ENCODE measurements at places on chromosomes 2 and 18.
A peak's percentile ranks its signal among the peaks of the same experiment; 100 is the strongest.

DNA sequence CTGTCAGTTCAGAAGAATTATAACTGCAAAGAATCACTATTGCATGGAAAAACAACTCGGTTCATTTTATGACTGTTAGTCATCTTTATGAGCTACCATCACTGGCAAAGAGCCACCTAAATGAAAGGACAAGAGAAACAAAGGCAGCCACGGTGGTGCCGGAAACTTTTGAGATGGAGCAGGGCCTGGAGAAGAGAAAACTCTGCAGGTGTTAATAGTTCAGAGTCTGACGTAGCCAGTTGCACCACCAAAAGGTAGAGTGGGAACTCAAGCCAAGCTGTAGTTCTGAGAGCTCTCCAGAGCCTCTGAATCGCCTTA lies 110.9 kb downstream of the FTCDNL1 start:
- no peak for DNase-seq

GRCh38 chr18:35174093-35174731 lies 66.6 kb upstream of the ZNF397 start:
- no peak for DNase-seq

- no peak for DNase-seq
These were observed 450.2 kb downstream of the ARHGAP15 start for GRCh38 chr2:143579456-143579855.

- no peak for DNase-seq
These were observed 262.6 kb upstream of the THUMPD2 start for GRCh38 chr2:40041422-40042382.

DNA sequence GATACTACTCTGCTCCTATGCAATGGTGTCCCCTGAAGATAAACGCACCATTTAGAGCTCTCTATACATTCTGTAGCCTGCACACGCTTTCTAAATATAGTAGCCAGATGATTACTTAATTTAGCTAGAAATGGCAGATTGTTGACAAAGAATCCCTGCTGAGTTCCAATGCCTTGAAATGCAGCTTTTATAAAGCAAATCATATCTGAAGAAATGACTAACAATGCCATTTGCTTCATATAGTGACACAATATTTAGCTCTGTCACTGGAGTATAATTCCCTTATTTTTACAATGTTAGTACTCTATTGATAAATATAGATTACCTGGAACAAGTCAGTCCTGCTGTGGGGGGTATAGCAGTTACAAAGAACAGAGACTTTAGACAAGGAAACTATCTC lies 166.2 kb downstream of the CDCA7 start:
- DNase-seq: no peak

GRCh38 chr2:39469807-39470206 lies 32.7 kb upstream of the MAP4K3 start:
- peak; percentile 26 for DNase-seq

- no peak for DNase-seq
These were observed 829 bp upstream of the KIAA2012 start for GRCh38 chr2:202072226-202072625.

- no peak for DNase-seq
These were observed 41.8 kb downstream of the CFAP221 start for GRCh38 chr2:119586085-119586484.

- no peak for DNase-seq
These were observed 38.1 kb upstream of the ARHGEF4 start for GRCh38 chr2:130798472-130799218.

DNA sequence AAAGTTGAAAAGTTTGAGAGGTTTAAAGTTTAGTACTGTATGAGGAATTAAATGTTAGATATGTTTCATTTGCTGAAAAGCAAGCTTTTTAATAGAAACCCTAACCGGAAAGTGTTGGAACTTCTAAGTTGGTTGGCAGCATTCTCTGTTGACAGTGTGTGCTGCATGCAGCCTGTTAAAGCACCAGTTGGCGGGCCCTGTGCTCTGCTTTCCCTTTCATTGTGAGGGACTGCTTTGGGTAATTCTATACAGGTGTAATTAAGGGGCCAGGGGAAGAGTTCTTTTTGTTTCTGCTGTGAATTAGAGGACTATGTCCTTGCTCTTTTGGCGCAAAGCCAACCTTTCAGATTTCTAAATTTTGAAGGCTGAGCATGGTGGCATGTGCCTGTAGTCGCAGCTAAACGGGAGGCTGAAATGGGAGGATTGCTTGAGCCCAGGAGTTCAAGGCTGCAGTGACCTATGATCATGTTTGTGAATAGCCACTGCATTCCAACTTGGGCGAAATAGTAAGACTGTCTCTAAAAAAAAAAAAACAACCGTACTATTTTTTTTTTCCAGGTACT lies 20.1 kb downstream of the PLEKHB2 start:
- no peak for DNase-seq

DNA sequence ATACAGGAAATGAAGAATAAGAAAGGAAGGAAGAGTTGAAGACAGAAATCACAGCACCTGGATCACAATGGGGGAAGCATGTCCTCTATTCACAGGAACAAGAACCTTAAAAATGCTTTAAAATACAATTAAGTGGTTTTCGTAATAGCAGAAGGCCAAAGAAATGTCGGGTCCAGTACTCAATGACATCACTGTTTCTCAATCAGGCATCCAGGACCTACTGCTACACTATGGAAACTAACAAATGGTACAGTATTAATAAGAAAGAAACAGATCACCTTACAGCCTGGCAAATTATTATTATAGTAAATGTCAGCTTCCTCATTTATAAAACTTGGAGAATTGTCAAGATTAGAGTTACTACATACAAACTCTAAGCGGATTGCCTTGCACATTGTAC lies 15.8 kb downstream of the HNRNPLL start:
- DNase-seq: no peak

GRCh38 chr2:170475878-170476277 lies 239.3 kb upstream of the SP5 start:
- DNase-seq: no peak

- no peak for DNase-seq
These were observed 22.3 kb downstream of the IL1B start for GRCh38 chr2:112814278-112814677.

DNA sequence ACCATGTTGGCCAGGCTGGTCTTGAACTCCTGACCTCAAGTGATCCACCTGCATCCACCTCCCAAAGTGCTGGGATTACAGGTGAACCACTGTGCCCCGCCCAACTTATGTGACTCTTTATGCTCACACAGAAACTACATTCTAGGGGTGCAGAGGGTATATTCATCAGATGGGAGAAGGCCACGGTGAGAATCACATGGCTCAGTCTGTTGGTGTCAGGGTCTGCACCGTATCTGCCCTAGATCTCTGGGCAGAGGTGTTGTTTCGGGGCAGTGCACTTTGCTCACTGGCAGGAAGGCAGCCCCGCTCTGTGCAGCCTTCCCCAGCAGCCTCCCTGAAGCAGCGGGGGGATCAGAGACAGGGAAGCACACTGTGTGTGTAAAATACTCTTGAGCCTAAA lies 76.4 kb downstream of the SH3RF3 start:
- DNase-seq: no peak

DNA sequence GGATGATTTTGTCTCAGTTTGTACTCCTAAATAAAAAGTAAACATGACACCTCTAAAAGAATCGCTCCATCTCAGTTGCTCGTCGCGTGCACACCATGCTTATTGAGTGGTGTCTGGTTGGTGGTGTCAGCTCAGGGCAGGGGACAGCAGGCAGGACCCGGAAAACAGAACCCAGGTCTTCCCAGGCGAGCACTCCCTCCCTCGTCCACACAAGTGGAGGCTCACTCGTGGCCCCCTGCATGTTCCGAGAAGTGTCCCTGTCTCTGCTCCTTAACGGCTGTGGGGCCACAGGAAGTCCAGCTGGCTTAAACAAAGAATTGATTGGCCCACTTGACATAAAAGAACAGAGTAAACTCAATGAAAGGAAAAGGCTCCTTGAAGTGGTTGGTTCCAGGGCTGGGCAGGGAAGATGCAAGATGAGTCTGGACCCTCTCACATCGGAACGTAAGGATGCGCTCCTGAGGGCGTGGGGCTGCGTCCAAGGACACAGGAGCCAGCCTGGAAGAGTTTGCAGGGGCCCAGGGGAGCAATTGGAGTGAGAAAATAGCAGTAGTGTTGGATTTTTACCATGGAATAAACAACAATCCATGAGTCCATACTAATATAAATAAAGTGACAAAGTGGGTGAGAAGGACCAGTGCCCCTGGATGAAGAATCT lies 13.1 kb upstream of the CNDP1 start:
- DNase-seq: no peak

DNA sequence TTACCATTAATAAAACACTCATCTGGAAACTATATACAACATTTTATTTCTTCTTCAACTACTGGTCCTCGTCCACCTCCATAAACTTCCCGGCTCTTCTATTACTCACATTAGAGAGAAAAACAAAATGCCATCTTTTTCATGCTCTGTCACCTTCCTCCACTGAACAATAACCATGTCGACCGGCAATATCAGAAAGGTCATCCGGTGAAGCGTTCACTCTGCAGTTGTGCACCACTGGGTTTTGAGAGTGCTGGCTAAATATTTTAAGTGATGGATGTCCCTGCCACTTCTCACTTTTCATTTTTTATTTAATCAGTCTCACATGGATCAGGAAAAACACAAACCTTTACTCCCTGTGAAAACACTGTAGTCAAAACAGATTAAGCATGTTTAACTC lies 48.2 kb downstream of the SPP2 start:
- DNase-seq: no peak

DNA sequence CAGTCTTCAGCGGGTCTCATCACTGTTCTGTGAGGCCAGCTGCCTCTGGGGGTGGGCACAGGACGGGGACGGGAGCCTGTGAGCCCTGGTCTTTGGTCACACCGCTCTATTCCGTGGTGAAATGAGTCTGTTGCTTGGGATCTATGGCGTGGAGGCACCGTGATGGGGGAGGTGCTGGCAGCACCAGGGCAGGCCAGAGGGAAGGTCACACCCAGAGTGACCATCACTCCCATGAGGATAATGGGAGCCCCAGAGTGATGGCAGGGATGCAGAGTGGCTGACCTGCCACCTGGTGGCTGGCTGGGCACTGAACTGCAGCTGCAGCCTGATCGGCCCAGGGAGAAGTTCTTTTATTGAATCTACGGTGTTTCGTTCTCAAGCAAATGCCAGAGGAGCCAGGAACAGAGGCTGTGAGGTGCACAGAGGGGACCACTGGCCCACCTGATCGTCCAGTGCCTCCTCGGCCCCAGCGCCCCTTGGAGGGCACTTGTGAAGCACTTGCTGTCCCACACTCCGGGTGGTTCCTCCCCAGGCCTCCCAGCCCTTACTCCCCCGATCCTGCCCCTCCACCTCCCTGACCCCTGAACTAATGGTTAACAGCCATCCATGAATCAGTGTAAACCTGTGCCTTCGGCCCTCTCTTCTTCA lies 17.9 kb downstream of the KCNIP3 start:
- DNase-seq: no peak

DNA sequence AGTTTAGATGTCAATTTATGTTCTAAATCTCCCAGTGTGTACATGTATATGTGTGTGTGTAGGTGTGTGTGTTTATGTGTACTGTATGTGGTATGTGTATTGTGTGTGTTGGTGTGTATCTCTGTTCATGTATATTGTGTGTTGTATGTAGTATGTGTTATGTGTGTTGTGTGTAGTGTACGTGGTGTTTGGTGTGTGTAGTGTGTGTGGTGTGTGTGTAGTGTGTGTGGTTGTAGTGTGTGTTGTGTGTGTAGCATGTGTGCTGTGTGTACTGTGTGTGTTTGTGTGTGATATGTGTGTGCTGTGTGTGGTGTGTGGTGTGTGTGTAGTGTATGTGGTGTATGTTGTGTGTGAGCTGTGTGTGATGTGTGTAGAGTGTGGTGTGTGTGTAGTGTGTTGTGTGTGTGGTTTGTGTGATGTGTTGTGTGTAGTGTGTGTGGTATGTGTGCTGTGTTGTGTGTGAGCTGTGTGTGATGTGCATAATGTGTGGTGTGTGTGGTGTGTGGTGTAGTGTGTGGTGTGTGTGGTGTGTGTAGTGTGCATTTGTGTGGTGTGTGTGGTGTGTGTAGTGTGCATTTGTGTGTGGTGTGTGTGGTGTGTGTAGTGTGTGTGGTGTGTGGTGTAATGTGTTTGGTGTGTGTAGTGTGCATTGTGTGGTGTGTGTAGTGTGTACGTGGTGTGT lies 5.2 kb upstream of the RTP5 start:
- DNase-seq: no peak

DNA sequence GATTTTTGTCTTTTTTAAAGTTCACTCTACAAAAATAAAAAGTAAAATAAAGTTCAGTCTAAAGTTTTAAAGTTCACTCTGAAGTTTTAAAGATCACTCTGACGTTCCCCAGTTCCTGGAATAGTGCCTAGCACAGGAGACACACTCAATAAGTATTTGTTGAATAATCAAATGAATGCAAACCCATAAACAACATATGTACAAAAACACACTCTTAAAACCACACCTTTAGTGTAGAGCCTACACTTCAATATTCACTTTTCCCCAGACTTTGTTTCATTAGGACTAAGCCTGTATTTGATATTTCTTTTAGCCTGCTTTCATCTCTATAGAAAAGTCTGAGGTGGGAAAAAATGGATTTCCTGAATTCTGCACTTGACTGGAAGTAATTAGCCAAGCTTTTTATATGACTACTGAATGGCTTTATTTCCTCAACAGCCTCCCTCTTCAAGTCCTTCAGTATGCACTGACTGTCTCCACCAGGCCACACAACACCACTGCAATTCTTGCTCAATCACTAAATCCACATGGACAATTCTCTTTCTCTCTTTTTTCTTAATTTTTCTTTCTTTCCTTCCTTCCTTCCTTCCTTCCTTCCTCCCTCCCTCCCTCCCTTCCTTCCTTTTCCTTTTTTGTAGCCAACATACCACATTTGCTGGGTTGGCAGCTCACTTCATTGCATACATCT lies 104.6 kb downstream of the SS18 start:
- no peak for DNase-seq

GRCh38 chr2:121303531-121304263 lies 18.7 kb upstream of the TFCP2L1 start:
- DNase-seq: no peak

GRCh38 chr18:25235401-25236042 lies 116.4 kb downstream of the ZNF521 start:
- no peak for DNase-seq

DNA sequence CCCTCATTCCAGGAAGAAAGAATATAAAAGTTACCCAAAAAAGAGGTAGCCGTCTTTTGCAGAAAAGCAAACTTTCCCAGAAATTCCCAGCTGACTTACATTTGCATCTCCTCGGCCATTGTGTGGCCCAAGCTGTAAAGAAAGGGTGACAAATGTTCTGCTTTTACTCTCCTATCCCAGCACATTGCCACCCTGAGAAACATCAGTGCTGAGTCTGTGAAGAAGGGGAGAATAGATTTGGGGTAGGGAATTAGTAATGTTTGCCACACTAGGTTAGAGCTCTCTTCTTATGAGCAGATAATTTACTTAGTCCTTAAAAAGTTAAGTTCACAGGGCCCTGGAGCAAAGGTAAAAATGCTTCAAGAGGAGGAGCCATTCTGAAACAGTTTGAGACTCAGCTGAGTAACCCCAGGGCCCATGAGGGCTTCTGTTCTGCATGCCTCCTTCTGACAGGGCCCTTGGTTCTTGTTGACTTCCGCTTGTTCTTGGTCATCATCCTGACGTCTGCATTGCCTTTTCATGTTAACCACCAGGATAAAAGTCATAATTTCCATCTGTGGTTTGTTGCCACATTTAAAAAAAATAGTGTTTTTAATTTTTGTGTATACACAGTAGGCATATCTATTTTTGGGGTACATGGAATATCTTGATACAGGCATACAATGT lies 550.7 kb downstream of the RNF144A start:
- DNase-seq: peak; percentile 47

- DNase-seq: no peak
These were observed 9.0 kb upstream of the WNT10A start for GRCh38 chr2:218871345-218872302.

Data from CD4-positive, alpha-beta T cell treated with Interleukin-15 for 1 hour (primary cell).